ENCODE measurements at places on chromosomes 12 and 14. TPM values are rescaled to one million over a fixed set of nuclear protein-coding genes. Genes with fewer than 3 reads are reported as not detected.

Gene ALDH1L2
- 3.4 TPM for polyA plus RNA-seq

Gene FSCB
- not detected for polyA plus RNA-seq

Gene POTEG
- 0.43 TPM for polyA plus RNA-seq

Gene GPR65
- polyA plus RNA-seq, result under 0.01 TPM

Gene AKAP6
- 4.1 TPM for polyA plus RNA-seq

All from SK-N-SH (cell line).